ENCODE measurements at places on chromosomes 12 and 14. TPM values are rescaled to one million over a fixed set of nuclear protein-coding genes. Genes with fewer than 3 reads are reported as not detected.

The FITM1 gene
- total RNA-seq, result 1.0 TPM

The RPL10L gene
- total RNA-seq, result not detected

The LBHD2 gene
- total RNA-seq, result not detected

The TC2N gene
- 72.6 TPM for total RNA-seq

DNA sequence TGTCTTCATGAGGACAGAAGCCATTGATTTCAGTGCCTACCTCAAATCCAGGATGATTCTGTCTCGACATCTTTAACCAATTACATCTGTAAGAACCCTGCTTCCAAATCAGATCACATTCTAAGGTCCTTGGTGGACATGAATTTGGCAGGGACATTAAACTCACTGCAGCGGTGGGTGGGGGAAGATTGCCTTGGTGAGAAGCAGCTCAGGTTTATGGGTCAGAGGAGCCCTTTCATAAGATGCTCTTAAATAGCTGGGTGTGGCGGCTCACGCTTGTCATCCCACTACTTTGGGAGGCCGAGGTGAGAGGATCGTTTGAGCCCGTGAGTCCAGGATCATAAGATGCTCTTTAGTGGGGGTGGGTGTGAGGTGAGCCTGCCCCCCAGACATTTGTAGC is 42.9 kb downstream of the ELK3 start:
- H3K4me1 ChIP-seq, result peaks cover 21% of the 10 kb centered on the region
- no peak for DNase-seq
- no peaks in the 10 kb centered on the region for H3K27me3 ChIP-seq
- H3K4me3 ChIP-seq, result no peak overlapping the region

DNA sequence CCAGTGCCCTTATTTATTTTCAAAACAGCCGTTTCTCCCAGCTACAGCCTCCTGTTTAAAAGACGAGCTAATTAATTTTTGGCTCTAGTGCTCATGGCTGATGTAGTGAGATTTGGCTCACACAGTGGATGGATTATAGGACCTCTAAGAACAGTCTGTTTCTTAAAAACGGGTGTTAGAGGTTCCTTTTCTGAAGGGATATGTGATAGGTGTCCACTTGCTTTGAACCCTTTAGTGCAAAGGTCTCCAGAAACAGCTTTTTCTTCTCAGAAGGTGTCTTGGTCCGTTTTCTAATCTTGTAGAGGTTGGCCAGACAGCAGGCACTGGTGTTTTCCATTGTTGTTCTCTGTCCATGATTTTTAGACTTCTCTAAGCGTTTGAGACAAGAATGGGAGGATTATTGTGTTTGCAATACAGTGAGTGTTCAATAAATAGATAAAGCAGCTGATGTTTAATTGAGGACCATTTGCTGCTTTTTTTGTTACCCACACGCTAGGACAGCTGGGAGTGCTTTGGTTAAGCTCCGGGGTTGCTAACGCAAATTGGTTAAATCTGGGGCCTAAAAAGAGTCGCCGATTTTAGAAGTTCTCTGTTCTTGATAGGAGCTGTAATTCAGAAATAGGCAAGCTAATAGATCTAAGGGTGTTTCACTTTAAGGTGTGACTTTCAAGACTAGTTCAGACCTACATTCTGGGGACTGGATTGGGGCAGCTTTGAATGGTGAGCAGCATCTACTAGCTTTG is 1.0 kb downstream of the BORCS5 start:
- DNase-seq, result no peak
- H3K4me3 ChIP-seq, result peak overlapping the region; percentile 48
- H3K27me3 ChIP-seq, result no peaks in the 10 kb centered on the region
- H3K4me1 ChIP-seq, result peaks cover 10% of the 10 kb centered on the region
- no peaks in the 10 kb centered on the region for H3K36me3 ChIP-seq

- H3K27me3 ChIP-seq, result no peaks in the 10 kb centered on the region
- H3K4me1 ChIP-seq, result peaks cover 14% of the 10 kb centered on the region
- peak overlapping the region; percentile 40 for H3K4me3 ChIP-seq
- no peaks in the 10 kb centered on the region for H3K36me3 ChIP-seq
Measured at GRCh38 chr12:57756406-57757341, 1.8 kb downstream of the MARCHF9 start.

DNA sequence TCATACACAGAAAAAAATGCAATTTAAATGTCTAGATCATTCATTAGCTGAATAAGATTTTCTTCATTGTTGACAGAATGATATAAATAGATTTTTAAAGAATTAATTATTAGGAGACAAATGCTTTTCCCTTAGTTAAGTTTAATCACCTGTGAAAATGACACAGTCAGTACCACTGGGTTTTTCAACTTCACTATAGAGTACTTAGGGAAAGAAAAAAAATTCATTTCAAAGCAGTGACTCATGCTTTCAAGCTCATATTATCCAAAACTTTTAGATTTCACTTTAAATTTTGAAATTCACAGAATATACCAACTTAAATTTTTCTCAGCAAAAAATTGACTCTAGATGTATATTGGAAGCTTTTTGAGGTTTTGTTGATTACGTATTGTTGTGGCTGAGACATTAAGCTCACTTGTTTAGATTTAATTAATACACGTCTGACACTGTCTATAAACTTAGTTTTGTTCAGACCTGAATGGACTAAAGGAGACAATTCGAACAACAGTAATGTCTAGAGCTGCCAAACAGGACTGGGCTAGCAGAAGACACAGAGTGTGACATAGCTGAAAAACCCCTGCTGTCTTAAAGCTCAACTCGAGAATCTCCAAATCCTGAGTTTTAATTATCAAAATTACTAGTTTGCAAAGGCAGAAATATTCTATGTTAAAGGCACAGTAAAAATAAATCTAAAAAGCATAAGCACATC is 1.6 kb downstream of the MGAT4C start:
- no peaks in the 10 kb centered on the region for H3K4me1 ChIP-seq
- no peak overlapping the region for H3K27ac ChIP-seq
- DNase-seq, result no peak
- H3K4me3 ChIP-seq, result no peak overlapping the region

GRCh38 chr12:48954841-48955501 is 2.3 kb downstream of the ARF3 start:
- no peaks in the 10 kb centered on the region for H3K27me3 ChIP-seq
- no peaks in the 10 kb centered on the region for H3K36me3 ChIP-seq
- no peak overlapping the region for H3K4me3 ChIP-seq
- DNase-seq, result no peak
- H3K4me1 ChIP-seq, result peaks cover 16% of the 10 kb centered on the region
- no peak overlapping the region for H3K27ac ChIP-seq

GRCh38 chr14:76962303-76962660 is 66.2 kb downstream of the IRF2BPL start:
- peaks cover 18% of the 10 kb centered on the region for H3K4me1 ChIP-seq
- no peak for DNase-seq
- H3K4me3 ChIP-seq, result peak overlapping the region; percentile 1
- H3K27me3 ChIP-seq, result no peaks in the 10 kb centered on the region
- no peaks in the 10 kb centered on the region for H3K36me3 ChIP-seq

DNA sequence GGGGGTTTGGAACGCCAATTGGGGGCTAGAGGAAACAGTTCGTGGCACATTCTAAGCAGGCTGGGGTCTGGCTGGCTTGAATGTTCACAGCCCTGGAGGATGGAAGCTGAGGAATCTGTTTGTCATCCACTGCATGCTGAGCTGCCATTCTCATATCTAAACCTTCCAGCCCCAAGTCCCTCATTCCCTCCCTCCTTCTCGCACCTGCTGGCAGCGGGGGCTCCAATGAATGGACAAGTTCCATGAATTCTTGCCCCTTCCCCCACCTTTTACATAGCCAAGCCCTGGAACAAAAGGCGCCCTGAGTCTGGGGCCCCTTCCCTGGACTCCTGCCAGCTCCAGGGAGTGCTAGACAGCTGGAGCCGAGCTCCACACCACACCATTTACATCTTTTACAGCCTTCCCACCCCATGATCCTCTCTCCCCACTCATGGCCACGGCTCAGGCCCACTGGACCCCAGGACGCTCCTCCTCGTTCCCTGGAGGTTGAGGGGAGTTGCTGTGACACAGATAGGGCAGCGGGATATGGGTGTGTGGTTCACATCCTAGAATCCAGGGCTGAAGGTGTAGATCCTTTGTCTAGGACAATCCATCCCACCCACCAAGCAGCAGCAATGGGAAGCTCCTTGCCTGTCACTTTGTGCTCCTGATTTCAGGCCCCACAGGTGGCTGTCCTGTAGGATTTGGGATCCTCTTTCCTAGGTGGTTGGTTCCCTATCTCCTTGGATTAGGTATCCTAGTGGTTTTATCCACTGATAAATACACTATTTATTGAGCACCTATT is 21.7 kb upstream of the VRTN start:
- peaks cover 14% of the 10 kb centered on the region for H3K4me1 ChIP-seq
- no peaks in the 10 kb centered on the region for H3K36me3 ChIP-seq
- H3K27me3 ChIP-seq, result no peaks in the 10 kb centered on the region
- peak overlapping the region; percentile 26 for H3K27ac ChIP-seq
- DNase-seq, result peak; percentile 68

Data from hepatocyte (in vitro differentiated cells).